ENCODE measurements at places on chromosomes 11 and 22. TPM values are rescaled to one million over a fixed set of nuclear protein-coding genes. Genes with fewer than 3 reads are reported as not detected.
A peak's percentile ranks its signal among the peaks of the same experiment; 100 is the strongest.

DNA sequence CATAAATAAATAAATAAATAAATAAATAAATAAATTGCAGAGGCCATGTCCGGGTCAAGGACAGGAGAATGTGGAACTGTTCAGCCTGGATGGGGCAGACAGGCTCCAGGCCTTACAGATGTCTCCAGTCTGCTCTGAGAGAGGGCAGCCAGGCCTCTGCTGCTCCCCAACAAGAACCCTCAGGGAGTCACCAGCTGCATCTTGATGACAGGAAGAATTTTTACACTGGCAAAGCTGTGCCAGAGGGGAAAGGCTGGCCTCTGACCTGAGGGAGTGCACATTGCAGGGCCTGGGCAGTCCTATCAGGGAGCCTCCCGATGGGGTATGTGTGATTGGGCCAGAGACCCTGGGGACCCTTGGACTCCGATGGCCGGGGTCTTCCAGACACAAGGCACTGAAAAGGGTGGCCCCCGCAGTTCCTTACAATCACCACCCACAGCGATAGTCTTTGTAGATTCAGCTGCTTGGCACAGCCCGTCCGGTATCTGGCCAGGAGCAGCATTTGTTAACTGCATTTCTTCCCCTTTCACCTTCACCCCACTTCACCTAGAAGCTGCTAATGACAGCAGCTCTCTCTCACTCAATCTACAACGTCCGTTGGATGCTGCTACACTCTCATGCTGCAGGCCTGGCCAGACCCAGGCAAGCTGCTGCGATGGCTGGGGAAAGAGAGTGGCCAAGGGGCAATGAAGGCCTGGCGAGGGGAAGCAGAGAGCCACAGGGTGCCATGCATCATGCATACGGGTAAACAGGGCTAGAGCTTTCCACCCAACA lies 8.1 kb downstream of the MOGAT2 start:
- no peak for DNase-seq

- DNase-seq = peak; percentile 12
Measured at GRCh38 chr11:118353084-118353710, 6.2 kb upstream of the UBE4A start.

Gene APOA1
- total RNA-seq = 0.91 TPM

- DNase-seq = peak; percentile 84
Measured at GRCh38 chr11:62671608-62672389, at the start of the genes LBHD1 and UQCC3. Gene LBHD1 (minus strand): TSS chr11:62672267. CDS start chr11:62670031, 2,236 bp downstream. Gene UQCC3 (plus strand): TSS chr11:62671673. CDS start chr11:62671746, 73 bp downstream.

Data from cerebellum (tissue), 4 donors.